Muscle of leg (tissue), 16 donors: ENCODE measurements at places on chromosomes 7 and 10.

DNA sequence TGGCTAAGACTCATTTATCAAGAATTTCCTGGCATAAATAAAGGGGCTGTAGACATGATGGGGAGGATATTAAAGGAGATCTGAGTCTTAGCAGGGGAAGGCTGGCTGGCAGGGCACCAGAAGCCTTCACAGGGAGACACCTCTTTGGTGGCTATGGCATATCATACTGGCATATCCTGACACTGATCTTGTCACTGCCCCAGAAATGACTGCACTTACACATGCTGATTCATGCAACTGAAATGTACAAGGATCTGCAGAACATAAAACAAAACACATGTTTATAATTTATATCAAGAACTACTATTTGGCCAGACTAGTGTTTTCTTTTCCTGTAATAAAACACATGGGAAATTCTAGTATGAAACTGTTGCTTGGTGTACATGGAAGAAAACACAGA, 5.5 kb upstream of the LIPN start:
- peak; percentile 54 for DNase-seq

DNA sequence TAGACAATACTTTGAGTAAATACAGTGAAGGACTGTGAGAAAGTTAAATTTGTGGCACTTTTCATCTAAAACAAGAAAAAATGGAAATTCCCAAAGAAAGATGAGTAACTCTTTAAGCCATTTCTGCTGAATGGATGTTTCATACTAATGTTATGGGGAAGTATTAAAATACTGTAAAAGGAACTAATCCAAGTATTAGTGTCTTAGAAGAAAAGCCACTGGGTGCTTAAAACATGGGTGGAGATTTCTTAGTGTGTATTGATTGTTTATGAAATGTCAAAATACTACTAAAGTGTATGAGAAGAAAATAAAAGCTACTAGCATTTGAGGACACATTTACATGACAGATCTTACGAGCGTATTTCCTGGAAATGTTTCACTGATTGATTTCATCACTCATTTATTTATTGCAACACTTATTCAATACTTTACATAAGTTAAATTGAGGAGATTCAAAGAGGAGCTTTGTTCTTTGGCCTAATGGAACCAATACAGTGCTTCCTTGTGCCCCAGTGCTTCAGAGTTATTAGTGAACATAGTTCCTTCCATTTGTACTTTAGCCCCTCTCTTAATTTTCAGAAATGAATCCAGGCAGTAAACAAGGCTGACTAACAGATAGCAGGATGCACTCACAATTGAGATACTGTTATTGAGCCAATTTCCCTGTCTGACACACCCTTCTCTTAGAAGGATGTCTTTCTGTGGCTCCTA, 155.5 kb upstream of the AHR start:
- DNase-seq, result no peak

DNA sequence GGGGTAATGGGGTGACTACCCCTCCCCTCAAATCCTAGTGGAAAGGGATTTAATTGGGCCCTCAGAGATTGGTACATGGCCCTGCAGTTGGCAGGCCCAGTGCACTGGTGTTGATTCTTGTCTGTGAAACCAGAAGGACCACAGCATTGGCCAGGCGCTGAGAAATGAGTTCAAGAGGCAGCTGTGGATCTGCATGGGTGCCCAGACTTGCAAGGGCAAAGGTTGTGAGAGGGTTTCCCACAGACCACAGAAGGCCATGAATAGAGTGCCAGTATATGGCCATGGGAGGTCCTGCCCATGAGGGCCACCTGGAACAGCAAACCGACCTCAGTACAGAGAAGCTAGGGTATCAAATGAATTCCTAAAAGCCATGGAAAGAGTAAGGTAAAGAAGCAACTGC, 32.9 kb downstream of the TMEM168 start:
- no peak for DNase-seq

DNA sequence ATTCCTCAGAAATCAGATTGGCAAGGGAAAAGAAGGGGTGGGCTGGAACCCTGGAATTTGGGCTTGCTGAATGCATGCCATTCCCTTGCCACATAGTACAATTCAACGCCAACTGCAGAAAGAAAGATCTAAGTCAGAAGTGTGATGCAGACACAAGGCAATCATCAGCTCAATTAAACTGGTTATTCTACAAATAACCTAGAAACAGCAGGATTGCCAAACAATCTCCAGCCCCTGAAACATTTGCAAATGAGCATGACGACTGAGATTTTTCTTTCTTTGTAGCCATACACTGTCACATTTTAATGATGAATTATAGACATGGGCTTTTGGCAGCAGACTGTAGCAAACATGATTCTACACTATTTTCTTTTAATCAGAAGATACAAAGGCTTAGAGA, 16.5 kb upstream of the CREB5 start:
- DNase-seq, result no peak

GRCh38 chr7:101216001-101216859, 1.2 kb downstream of the PLOD3 start:
- no peak for DNase-seq

DNA sequence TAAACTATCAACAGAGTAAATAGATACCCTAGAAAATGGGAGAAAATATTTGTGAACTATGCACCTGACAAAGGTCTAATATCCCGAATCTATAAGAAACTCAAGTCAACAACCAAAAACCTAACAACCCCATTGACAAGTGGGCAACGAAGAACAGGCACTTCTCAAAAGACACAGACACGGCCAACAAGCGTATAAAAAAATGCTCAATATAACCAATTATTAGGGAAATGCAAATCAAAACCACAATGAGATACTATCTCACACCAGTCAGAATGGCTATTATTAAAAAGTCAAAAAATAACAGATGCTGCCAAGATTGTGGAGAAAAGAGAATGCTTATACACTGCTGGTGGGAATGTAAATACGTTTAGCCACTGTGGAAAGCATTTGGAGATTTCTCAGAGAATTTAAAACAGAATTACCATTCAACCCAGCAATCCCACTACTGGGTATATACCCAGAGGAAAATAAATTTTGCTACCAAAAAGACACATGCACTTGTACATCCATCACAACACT, 63.2 kb upstream of the CAV2 start:
- no peak for DNase-seq

GRCh38 chr7:122616951-122617350, 82.0 kb downstream of the RNF133 start:
- no peak for DNase-seq

- DNase-seq, result no peak
These were observed 74.8 kb downstream of the ZEB1 start for GRCh38 chr10:31393844-31394243.

DNA sequence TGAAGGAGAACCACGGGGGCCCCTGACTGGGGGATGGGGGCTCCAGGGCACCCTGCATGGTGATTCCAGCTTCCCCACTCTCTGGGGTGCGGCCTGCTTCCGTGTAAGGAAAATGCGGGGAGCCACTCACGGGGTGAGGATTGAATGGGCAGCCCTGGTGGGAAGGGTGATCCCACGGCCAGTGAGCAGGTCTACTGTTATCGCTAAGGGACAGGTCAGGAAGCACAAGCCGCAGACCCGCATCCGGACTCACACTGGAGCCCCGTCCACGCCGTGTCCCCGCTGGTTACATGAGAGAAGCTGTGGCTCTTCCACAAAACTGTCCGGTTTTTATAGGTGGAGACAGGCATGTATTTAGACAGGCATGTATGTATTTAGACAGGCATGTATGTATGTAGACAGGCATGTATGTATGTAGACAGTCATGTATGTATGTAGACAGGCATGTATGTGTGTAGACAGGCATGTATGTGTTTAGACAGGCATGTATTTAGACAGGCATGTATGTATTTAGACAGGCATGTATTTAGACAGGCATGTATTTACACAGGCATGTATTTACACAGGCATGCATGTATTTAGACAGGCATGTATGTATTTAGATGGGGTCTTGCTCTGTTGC, 5.7 kb downstream of the PSMG3 start:
- DNase-seq, result no peak

- peak; percentile 77 for DNase-seq
These were observed 89.2 kb upstream of the PFKP start for GRCh38 chr10:2978111-2978510.
